ENCODE measurements at places on chromosomes 1 and 21. TPM values are rescaled to one million over a fixed set of nuclear protein-coding genes. Genes with fewer than 3 reads are reported as not detected.

GRCh38 chr1:183548116-183548515, 42.1 kb downstream of the NCF2 start:
- DNase-seq, result no peak

- no peak for DNase-seq
Measured at GRCh38 chr1:185843297-185843869, 109.2 kb downstream of the HMCN1 start.

The ETNK2 gene
- 3.0 TPM for polyA plus RNA-seq

- DNase-seq, result no peak
Measured at GRCh38 chr1:171488190-171488929, 3.0 kb downstream of the PRRC2C start.

GRCh38 chr1:172938681-172939080, 112.1 kb downstream of the TNFSF18 start:
- DNase-seq, result no peak

DNA sequence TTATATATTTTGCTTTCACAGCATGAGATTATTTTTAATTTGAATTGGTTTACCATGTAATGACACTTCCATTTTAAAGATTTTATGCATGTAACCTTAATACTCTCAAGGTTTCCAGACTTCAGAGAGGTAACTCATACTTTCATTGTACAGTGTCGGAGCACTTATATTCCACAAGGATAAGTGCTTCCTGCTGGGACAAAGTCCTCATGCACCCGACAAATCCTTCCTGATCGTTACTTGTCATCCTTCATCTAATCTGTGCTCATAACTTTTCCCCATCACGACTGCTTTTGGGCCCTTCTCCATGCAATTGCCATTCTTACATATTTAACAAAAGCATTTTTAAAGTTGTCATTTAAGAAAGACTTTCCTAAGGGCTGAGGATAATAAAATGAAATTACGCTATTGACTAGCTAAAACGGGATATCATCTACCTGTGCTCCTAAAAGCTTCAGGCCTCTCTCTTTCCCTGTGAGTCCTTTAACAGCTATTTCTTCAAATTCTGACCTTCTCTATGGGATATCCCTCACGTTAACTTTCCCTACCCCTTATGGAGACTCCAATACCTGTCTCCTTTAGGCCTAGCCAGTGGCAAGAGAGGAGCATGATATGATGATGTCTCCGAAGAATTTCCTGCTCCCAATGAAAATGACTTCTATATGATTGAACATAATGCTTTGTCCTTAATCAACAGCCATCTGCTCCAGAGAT, 59.3 kb downstream of the NCAM2 start:
- no peak for DNase-seq

GRCh38 chr1:205287767-205288559, 33.6 kb downstream of the NUAK2 start:
- no peak for DNase-seq

DNA sequence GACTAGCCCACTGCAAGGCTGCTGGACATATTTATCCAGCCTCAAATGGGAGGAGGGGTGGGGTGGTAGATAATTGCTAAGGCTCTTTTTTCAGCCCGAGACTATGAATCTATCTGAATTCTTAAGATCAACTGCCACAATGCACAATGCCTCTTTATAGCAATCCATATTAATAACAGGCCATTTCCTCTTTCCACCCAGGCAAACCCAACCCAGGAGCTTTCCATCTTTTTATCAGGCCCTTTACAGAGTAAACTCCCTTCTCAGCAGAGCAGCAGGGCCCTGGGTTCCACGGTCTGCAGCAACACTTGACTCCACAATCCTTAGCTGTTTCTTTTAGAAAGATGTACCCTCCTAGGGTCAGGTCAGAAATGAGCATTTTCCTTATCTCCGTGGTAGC, 806 bp downstream of the DDOST start:
- no peak for DNase-seq

DNA sequence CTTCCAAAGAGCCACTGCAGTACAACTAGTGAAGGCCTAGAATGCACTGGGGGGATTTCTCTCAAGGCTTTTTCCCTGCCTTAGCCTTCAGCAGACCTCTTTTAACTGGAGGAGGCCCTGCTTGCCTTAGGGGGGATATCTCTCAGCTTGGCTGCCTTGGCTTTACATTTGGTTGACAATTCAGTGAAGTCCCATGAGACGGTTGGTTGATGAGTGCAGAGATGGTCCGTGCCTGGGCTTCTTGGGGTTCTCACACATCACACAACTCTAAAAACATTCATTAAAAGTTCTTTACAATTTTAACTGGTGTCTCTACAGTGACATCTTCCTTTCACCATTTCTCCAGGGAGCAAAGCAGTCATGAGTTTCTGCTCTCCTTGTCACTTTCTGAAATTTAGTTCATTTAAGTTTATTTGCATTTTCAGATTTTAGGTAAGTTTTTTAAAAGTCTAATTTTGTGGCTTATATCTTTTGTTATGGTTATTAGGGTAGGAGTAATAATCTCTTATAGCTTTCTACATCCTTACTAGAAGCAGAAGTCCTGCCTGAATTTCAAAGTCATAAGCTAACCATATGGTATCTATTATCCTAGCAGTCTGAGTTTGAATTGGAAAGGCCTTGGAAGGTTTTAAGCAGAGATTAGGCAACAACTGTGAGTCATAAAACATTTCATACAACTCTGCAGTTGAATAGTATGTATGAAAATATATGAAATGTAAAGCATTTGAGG, 487.6 kb downstream of the DPYD start:
- DNase-seq, result peak; percentile 55

DNA sequence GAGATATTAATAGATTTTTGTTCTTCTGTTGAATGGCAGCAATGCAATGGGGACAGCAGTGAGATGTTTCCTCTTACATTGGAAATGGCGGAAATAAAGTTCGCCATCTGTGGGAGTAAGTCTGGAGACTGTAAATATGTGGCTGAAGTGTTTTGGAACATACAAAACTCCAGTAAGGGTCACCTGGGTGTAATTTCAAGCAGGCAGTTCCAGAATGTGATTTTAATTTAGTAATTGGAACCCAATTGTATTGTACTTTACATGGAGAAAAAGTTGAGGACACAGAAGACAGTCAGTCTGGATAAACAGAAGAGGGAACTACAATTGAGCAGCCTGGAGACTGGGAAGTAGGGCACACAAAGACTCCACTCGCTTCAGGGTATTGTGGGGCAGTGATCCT, 108.6 kb downstream of the NTMT2 start:
- peak; percentile 53 for DNase-seq

DNA sequence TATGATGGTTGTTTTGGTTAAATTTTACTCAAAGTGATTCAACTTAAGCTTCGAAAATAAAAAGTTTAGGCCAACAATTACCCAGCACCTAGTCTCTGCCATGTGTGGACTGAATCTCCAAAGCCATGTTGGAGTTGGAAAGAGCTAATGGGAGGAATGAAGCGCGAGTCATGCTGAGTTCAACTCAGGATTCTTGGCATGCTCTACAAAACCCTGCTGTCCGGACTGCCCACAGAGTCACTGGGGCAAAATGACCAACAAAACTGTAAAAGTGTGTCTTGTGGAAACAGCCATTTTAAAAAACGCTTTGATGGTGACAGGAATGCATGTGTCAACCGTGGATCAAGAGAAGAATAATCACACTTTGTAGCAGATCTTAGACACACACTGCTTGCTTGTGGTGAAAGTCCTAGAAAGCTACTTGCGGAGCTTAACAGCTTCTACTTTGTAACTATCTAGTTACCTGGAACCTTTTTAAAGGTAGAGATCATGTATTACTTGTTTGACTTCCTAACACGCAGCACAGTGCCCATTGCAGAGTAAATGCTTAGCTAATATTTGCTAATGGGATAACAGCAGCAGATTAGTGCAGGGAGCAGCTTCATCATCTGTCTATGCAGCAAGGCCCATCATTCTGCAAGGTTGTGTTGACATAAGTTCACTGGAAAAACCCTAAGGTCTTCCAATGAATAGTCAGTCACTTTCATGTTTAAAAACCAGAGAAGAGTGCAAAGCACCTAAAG, 7.0 kb upstream of the GBP6 start:
- DNase-seq, result no peak

The GLIS1 gene
- not detected for polyA plus RNA-seq

- DNase-seq, result peak; percentile 50
Measured at GRCh38 chr1:226355669-226356551, 46.9 kb upstream of the LIN9 start.

- no peak for DNase-seq
Measured at GRCh38 chr1:200907611-200908097, 13.0 kb downstream of the INAVA start.

GRCh38 chr1:228867108-228867950, 132.1 kb downstream of the RHOU start:
- DNase-seq, result peak; percentile 42
